Ureter (tissue), 1 donor: ENCODE measurements at places on chromosomes 1 and 21. TPM values are rescaled to one million over a fixed set of nuclear protein-coding genes. Genes with fewer than 3 reads are reported as not detected.

- no peak for DNase-seq
Measured at GRCh38 chr1:164688791-164689190, 129.8 kb downstream of the PBX1 start.

GRCh38 chr1:205983925-205984725 lies 19.1 kb downstream of the RAB7B start:
- peak; percentile 82 for DNase-seq

Gene ADORA3
- total RNA-seq = 5.8 TPM

- no peak for DNase-seq
Measured at GRCh38 chr21:22115746-22116145, 1117.5 kb downstream of the NCAM2 start.
